ENCODE measurements at places on chromosomes 13 and 19. TPM values are rescaled to one million over a fixed set of nuclear protein-coding genes. Genes with fewer than 3 reads are reported as not detected.

- no peaks in the 10 kb centered on the region for H3K36me3 ChIP-seq
- no peak overlapping the region for H3K27ac ChIP-seq
- peak; percentile 15 for DNase-seq
- peaks cover 71% of the 10 kb centered on the region for H3K27me3 ChIP-seq
- no peaks in the 10 kb centered on the region for H3K4me1 ChIP-seq
Observed at GRCh38 chr13:111114362-111115060, 599 bp upstream of the ARHGEF7 start.

Gene PSG11
- not detected for polyA plus RNA-seq

Gene RINL
- polyA plus RNA-seq: 7.3 TPM

DNA sequence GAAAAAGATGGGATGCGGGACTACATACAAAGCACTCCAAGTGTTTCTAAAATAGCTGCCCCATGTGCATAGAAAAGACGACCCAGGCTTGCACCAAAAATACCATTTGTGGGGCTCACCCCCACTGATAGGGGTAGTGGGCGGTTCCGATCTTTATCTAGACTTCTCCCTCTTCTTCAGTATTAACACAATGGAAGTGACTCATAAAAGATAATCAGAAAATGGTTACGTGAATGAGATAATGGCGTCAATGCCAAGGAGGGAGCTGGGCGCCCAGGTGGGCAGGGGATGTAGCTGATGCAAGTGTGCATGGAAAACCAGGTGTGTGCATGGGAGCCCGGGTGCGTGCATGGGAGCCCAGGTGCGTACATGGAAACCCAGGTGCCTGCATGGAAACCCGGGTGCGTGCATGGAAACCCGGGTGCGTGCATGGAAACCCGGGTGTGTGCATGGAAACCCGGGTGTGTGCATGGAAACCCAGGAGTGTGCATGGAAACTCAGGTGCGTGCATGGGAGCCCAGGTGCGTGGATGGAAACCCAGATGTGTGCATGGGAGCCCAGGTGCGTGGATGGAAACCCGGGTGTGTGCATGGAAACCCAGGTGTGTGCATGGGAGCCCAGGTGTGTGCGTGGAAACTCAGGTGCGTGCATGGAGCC lies 32.7 kb downstream of the LAMP1 start:
- no peak overlapping the region for H3K4me3 ChIP-seq
- H3K4me1 ChIP-seq: no peaks in the 10 kb centered on the region
- H3K27me3 ChIP-seq: no peaks in the 10 kb centered on the region
- DNase-seq: no peak

- no peak for DNase-seq
- no peak overlapping the region for H3K27ac ChIP-seq
- no peaks in the 10 kb centered on the region for H3K36me3 ChIP-seq
Observed at GRCh38 chr13:97561182-97561581, 127.2 kb downstream of the RAP2A start.

Gene TMEM255B
- polyA plus RNA-seq: 9.3 TPM

Gene MED26
- polyA plus RNA-seq: 4.6 TPM

Gene YIF1B
- polyA plus RNA-seq: 17.8 TPM

Gene DHPS
- 67.3 TPM for polyA plus RNA-seq

GRCh38 chr19:54307389-54308020 lies 5.5 kb downstream of the LILRA5 start:
- no peak overlapping the region for H3K4me3 ChIP-seq
- no peak for DNase-seq
- H3K36me3 ChIP-seq: no peaks in the 10 kb centered on the region
- H3K27ac ChIP-seq: no peak overlapping the region

GRCh38 chr19:1470305-1471009 lies 8.6 kb downstream of the C19orf25 start:
- peak; percentile 43 for DNase-seq
- peaks cover 20% of the 10 kb centered on the region for H3K36me3 ChIP-seq
- H3K27me3 ChIP-seq: peaks cover 33% of the 10 kb centered on the region
- H3K4me1 ChIP-seq: peaks cover 8% of the 10 kb centered on the region
- H3K27ac ChIP-seq: no peak overlapping the region

DNA sequence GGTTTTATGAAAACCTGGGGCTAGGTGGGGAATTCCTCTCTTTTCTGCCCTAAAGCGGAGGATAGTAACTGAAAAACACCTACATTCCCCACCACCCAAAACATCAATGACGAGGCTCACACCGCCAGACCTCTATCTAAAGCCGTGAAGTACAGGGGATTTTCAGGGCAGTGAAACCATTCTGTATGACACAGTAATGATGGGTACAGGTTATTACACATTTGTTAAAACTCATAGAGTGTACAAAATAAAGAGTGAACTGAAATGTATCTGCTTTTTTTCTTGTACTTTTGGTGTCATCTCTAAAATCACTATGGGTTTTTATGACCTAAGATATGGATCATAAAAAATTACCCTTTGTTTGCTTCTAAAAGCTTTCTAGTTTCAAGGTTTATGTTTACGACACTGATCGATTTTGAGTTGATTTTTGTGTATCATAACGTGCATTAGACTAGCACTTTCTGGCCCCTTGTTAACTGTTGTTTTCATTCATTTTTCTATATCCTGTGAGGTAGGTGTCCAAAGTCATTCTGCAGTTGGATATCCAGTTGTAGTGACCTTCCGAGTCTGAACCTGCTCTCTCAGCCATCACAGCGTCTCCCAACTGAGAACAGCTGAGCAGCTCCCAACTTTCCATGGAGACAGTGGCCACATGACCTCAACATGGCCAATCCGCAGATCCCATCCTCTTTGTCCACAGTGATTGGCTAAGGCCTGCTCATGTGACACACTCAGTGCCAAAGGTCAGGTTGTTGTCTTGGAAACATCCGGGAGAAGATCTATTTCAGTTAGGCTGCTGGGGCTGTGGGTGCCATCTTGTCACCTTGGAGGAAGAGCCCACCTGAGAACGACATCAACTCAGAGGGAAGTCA lies 10.3 kb downstream of the MBD3L2B start:
- no peak overlapping the region for H3K4me3 ChIP-seq
- no peaks in the 10 kb centered on the region for H3K36me3 ChIP-seq
- no peaks in the 10 kb centered on the region for H3K4me1 ChIP-seq
- no peak for DNase-seq
- no peaks in the 10 kb centered on the region for H3K27me3 ChIP-seq

Gene SPIB
- 33.3 TPM for polyA plus RNA-seq

GRCh38 chr13:21330126-21330861 lies 128.8 kb downstream of the ZDHHC20 start:
- H3K27ac ChIP-seq: no peak overlapping the region
- no peak for DNase-seq

Gene CDK8
- 16.8 TPM for polyA plus RNA-seq

- no peaks in the 10 kb centered on the region for H3K4me1 ChIP-seq
- H3K4me3 ChIP-seq: no peak overlapping the region
- H3K27ac ChIP-seq: no peak overlapping the region
- no peaks in the 10 kb centered on the region for H3K27me3 ChIP-seq
- DNase-seq: no peak
Observed at GRCh38 chr19:38527466-38528136, 90.2 kb downstream of the MAP4K1 start.

Gene HAUS8
- polyA plus RNA-seq: 16.5 TPM

Gene SIGLEC11
- 37.2 TPM for polyA plus RNA-seq

Measured in small intestine (tissue), 16 donors.